ENCODE measurements at places on chromosomes 1 and 21. TPM values are rescaled to one million over a fixed set of nuclear protein-coding genes. Genes with fewer than 3 reads are reported as not detected.

- no peak for DNase-seq
Measured at GRCh38 chr1:212982430-212983152, 32.2 kb downstream of the VASH2 start.

The FTCD gene
- not detected for total RNA-seq

GRCh38 chr21:34715518-34715917, 46.7 kb downstream of the CLIC6 start:
- DNase-seq: no peak

GRCh38 chr1:4549930-4550329, 104.5 kb upstream of the AJAP1 start:
- peak; percentile 4 for DNase-seq

GRCh38 chr21:23394458-23394857, 2212.8 kb downstream of the MRPL39 start:
- DNase-seq: no peak

GRCh38 chr1:55571767-55572166, 356.6 kb upstream of the USP24 start:
- peak; percentile 50 for DNase-seq

DNA sequence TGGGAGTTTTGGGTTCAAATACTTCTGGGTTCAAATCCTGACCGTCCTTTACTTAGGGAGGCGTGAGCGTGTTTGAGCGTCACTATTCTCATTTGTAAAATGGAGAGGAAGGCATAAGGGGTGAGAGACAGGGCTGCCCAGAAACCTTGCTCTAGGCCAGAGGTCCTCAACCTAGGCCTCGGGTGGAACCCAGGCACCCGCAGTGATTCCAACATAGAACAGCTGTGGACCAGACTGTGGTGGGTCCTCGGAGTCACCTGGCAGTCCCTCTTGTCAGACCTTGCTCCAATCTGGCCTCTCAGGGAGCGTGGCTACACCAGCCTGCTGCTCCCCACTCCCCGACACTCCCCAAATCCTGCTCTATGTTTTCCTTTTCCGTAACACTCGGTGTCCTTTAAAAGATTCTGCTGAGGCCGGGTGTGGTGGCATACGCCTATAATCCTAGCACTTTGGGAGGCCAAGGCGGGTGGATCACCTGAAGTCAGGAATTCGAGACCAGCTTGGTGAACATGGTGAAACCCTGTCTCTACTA, 116.4 kb downstream of the PGBD5 start:
- no peak for DNase-seq

GRCh38 chr21:39461419-39461818, 9.6 kb downstream of the SH3BGR start:
- no peak for DNase-seq

The ACOT11 gene
- total RNA-seq: 0.66 TPM

DNA sequence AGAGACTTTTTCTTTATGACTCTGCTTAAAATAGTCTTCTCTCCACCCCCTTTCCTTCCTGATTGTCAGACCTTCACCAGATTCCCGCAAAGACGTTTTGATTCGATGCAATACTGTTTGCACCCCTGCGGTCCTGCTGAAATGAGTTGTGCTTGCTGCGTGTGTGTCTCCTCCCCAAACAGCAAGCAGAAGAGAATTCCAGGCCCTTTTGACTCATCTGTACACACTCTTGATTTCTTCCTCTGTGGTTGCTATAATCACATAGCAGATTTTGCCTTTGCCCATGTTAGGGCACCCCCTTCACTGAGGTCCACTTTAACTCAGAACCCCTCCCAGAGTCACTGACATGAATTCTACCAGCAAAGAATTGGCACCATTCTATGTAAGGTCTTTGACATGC, 136.5 kb downstream of the ZZZ3 start:
- peak; percentile 33 for DNase-seq

The DRAM2 gene
- 39.2 TPM for total RNA-seq

- peak; percentile 3 for DNase-seq
Measured at GRCh38 chr1:177849130-177849529, 120.7 kb downstream of the SEC16B start.

DNA sequence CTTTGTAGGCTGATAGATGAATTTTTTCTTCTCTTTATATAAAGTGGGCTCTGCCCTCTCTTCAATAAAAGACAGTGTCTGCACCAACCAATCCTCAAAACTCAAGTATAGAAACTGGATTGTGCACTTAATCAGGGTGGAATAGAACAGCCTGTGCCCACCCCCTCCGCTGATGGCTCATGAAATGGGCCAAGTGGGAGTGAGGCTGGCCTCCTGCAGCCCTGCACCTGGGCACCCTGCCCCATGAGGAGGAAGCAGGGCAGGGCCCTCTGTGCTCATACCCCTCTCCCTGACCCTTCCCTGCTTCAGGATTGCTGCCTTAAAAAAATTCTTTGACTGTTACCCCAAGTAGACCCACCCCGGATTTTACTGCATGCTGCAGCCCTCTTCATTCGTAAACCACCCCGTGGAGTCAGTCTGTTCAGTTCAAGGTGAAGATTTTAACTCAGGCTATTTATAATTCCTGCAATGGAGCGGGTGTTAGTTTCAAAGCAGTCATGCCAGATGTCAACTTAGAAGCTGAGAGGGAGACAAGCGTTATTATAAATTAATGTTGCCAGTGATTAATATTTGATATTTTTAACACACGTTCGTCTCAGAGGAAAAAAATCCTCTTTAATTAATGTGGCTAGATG, 15.8 kb downstream of the PROK1 start:
- DNase-seq: no peak

GRCh38 chr1:19877181-19877750, 4.9 kb upstream of the OTUD3 start:
- DNase-seq: no peak

GRCh38 chr1:181140891-181141290, 52.4 kb downstream of the IER5 start:
- no peak for DNase-seq

DNA sequence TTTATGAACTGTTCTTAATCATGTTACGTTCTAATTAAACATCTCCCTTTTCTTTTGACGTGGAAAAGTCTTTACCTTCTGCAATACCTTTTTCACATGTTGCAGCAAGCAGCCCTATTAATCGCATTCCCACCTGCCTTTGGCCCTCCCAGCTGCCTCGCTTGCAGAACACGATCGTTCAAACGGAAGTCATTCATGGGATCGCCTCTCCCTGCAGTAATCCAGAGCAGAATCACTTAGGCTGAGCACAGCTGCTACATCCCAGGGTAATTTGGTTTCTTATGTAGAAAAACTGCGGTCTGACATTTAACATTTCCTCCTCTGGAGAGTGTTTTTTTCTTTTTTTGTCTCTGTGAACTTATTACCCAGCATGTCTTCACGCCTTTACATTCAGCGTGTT, 206.3 kb downstream of the KIF26B start:
- DNase-seq: no peak

DNA sequence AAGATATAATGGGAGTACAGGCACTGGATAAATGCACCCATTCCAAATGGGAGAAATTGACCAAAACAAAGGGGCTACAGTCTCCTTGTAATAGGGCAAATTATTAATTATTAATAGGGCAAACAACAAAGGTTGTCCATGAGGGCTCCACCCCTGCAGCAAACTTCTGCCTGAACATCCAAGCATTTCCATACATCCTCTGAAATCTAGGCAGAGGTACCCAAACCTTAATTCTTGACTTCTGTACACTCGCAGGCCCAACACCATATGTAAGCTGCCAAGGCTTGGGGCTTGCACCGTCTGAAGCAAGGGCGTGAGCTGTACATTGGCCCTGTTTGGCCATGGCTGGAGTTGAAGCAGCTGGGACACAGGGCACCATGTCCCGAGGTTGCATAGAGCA, 33.7 kb downstream of the TNFSF4 start:
- no peak for DNase-seq

The CDK18 gene
- 1.2 TPM for total RNA-seq

The RPTN gene
- not detected for total RNA-seq

- no peak for DNase-seq
Measured at GRCh38 chr1:47622776-47623556, 185.1 kb downstream of the FOXD2 start.

GRCh38 chr21:37536616-37537278, 170.2 kb downstream of the DYRK1A start:
- no peak for DNase-seq

The OVAAL gene
- 0.05 TPM for total RNA-seq

- DNase-seq: peak; percentile 24
Measured at GRCh38 chr1:215842905-215843304, 275.8 kb downstream of the KCTD3 start.

The CLCA1 gene
- not detected for total RNA-seq

The TPM3 gene
- total RNA-seq: 714 TPM

DNA sequence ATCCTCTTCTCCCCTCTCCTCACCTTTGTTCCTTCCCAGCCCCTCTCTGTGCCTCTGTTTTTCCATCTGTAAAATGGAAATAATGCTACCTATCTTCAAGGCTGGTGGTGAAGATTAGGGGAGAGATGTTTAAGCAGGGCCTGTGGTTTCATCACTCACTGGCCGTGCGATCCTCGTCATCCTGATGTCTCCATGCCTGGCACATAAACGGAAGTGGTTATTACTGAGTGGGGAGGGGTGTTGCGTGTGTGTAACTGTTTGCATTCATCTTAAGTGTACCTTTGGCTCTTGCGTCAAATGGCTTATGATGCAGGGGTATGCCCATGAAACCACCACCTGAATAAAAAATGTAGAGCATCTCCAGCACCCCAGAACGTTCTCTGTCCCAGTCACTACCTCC, 17.2 kb upstream of the C1QA start:
- peak; percentile 42 for DNase-seq

The HSD3B2 gene
- total RNA-seq: not detected

GRCh38 chr1:168918860-168919741, 187.4 kb upstream of the ATP1B1 start:
- DNase-seq: peak; percentile 34

The NCF2 gene
- 17.1 TPM for total RNA-seq

The TP53BP2 gene
- total RNA-seq: 73.3 TPM

DNA sequence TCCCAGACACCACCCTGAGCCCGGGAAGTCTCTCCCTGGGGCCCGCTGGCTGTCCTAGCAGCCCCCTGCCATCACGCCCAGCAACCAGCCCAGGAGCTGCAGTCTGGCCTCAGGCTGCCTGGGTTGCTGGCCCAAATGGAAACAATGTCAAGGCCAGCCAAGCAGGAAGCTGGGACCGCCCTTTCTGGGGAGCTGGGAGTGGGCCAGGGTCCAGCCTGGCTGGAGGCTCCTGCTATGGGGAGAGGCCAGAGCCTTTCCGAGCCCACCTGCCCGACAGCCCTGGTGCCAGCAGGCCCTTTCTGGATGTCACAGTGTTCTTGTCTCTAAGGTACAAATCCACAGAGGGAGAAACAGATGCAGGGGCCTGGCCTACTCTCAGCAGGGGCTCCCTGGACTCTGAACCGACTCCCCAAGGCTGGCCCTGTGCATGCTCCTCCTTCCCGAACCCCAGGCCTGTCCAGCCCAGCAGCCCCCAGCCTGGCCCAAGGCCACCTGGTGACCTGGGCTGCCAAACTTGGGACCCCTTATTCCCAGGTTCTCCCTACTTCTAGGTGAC, 1.2 kb upstream of the MMEL1 start:
- DNase-seq: no peak

All from M059J (cell line).